ENCODE measurements at places on chromosomes 13 and 19. TPM values are rescaled to one million over a fixed set of nuclear protein-coding genes. Genes with fewer than 3 reads are reported as not detected.

DNA sequence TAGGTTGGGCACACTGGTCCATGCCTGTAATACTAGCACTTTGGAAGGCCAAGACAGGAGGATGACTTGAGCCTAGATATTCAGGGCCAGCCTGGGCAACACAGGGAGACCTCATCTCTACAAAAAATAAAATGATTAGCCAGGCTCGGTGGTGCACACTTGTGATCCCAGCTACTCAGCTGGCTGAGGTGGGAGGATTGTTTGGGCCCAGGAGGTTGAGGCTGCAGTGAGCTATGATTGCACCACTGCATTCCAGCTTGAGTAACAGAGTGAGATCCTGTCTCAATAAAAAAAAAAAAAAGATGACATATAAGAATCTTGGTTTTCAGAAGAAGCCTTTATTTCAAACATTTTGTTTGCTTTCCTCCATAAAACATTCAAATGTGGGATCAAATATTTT, 178.0 kb downstream of the LIG4 start:
- H3K4me1 ChIP-seq, result no peaks in the 10 kb centered on the region
- H3K36me3 ChIP-seq, result no peaks in the 10 kb centered on the region
- H3K27ac ChIP-seq, result no peak overlapping the region
- H3K27me3 ChIP-seq, result peaks cover 49% of the 10 kb centered on the region

DNA sequence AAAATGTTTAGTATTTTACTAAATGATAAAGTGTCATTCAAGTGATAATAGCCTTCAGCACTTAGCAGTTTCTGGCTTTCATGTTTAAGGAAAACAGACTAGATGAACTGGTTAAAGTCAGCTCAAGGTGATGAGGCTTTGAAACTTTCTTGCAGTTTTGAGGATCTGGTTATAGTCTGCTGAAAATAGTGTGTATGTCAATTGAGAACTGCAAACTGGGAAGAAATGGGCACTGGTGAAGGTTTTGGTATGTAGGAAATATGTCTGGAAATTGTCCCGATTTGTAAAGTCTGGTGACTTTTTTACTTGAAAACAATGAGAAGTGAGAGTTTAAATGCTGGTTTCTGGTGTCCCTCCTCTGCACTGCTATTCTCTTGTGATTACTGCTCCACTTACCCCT, 36.8 kb upstream of the SOX21 start:
- no peaks in the 10 kb centered on the region for H3K36me3 ChIP-seq
- H3K27ac ChIP-seq, result no peak overlapping the region
- H3K4me3 ChIP-seq, result no peak overlapping the region
- DNase-seq, result no peak
- H3K4me1 ChIP-seq, result no peaks in the 10 kb centered on the region
- H3K27me3 ChIP-seq, result 0 out of 2 replicates have a peak, but pooled peaks cover 3% of the 10 kb centered on the region

DNA sequence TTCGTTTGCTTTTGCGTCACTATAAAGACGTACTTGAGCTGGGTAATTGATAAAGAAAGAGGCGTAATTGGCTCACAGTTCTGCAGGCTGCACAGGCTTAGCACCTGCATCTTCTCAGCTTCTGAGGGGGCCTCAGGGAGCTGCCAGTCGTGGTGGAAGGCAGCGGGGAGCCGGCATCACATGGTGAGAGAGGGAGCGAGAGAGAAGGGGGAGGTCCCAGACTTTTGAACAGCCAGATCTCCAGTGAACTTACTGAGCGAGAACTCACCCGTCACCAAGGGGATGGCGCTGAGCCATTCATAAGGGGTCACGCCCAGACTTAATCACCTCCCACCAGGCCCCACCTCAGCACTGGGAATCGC, 58.7 kb upstream of the F7 start:
- no peak for DNase-seq
- peaks cover 10% of the 10 kb centered on the region for H3K4me1 ChIP-seq
- no peaks in the 10 kb centered on the region for H3K36me3 ChIP-seq
- H3K4me3 ChIP-seq, result no peak overlapping the region
- H3K27me3 ChIP-seq, result peaks cover 3% of the 10 kb centered on the region
- no peak overlapping the region for H3K27ac ChIP-seq

DNA sequence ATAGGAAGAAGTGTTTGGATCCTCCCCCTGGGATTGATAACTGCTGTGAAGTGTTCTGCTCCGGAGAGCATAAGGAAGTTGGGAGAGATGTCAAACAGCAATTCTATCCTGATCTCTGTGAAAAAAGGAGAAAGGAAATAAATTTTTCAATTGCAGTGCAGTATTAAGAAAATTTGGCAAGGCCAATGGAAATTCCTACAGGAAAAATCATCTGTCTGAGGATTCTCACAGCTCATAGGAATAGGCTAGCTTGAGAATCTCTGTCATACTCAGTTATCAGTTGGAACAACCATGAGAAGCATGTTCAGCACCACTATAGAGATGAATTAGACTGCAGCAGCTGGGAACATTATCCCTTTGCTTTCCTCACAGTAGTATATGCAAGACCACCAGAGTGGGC, 1238.9 kb upstream of the MIR17HG start:
- no peak overlapping the region for H3K27ac ChIP-seq
- H3K4me3 ChIP-seq, result no peak overlapping the region
- peaks cover 18% of the 10 kb centered on the region for H3K4me1 ChIP-seq
- no peaks in the 10 kb centered on the region for H3K27me3 ChIP-seq
- H3K36me3 ChIP-seq, result no peaks in the 10 kb centered on the region
- DNase-seq, result no peak

Gene AP1M1
- 65.6 TPM for total RNA-seq

DNA sequence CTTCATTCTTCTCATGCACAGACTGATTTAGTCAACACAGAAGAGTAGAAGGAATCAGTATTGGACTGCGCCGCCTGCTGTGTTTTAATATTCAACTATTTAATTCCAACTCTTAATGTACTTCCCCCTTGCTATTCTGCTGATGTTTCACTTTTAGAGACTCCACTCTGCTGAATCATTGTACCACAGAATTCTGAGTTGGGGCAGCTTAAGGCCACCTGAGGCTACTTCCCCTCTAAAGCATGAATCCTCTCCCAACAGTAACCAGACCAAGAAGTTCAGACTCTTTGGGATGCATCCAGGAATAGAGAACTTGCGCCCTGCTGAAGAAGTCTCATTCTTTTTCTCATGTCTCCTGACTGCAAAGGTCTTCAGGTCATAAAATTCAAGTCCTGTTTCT, 708.8 kb downstream of the UQCRFS1 start:
- H3K36me3 ChIP-seq, result no peaks in the 10 kb centered on the region
- H3K4me3 ChIP-seq, result no peak overlapping the region
- H3K27me3 ChIP-seq, result no peaks in the 10 kb centered on the region
- no peaks in the 10 kb centered on the region for H3K4me1 ChIP-seq
- no peak overlapping the region for H3K27ac ChIP-seq

Gene COPE
- 598 TPM for total RNA-seq

Gene MCEMP1
- total RNA-seq, result not detected

Gene NXNL1
- total RNA-seq, result not detected

GRCh38 chr13:102275969-102276368, 125.9 kb downstream of the FGF14 start:
- H3K4me3 ChIP-seq, result no peak overlapping the region
- H3K27ac ChIP-seq, result no peak overlapping the region
- no peak for DNase-seq
- H3K27me3 ChIP-seq, result no peaks in the 10 kb centered on the region

Gene KIR3DL2
- not detected for total RNA-seq

GRCh38 chr13:43991773-43992201, 112.1 kb downstream of the LACC1 start:
- no peak overlapping the region for H3K4me3 ChIP-seq
- no peaks in the 10 kb centered on the region for H3K36me3 ChIP-seq
- no peaks in the 10 kb centered on the region for H3K4me1 ChIP-seq
- H3K27me3 ChIP-seq, result no peaks in the 10 kb centered on the region
- DNase-seq, result no peak

GRCh38 chr13:45473627-45474026, 8.9 kb downstream of the COG3 start:
- DNase-seq, result no peak
- no peak overlapping the region for H3K4me3 ChIP-seq
- H3K36me3 ChIP-seq, result peaks cover 25% of the 10 kb centered on the region
- no peak overlapping the region for H3K27ac ChIP-seq
- no peaks in the 10 kb centered on the region for H3K4me1 ChIP-seq
- no peaks in the 10 kb centered on the region for H3K27me3 ChIP-seq

Gene CYP2B6
- total RNA-seq, result not detected

- no peak for DNase-seq
- no peaks in the 10 kb centered on the region for H3K4me1 ChIP-seq
- H3K4me3 ChIP-seq, result no peak overlapping the region
- H3K27ac ChIP-seq, result no peak overlapping the region
- no peaks in the 10 kb centered on the region for H3K36me3 ChIP-seq
These were observed 789.7 kb upstream of the GPC6 start for GRCh38 chr13:92436924-92437323.

Gene TFPT
- total RNA-seq, result 48.5 TPM

GRCh38 chr19:55703790-55704215, 28.8 kb downstream of the EPN1 start:
- H3K27ac ChIP-seq, result no peak overlapping the region
- no peaks in the 10 kb centered on the region for H3K4me1 ChIP-seq
- H3K36me3 ChIP-seq, result peaks cover 2% of the 10 kb centered on the region
- DNase-seq, result no peak
- no peak overlapping the region for H3K4me3 ChIP-seq

Gene DOHH
- 29.4 TPM for total RNA-seq

DNA sequence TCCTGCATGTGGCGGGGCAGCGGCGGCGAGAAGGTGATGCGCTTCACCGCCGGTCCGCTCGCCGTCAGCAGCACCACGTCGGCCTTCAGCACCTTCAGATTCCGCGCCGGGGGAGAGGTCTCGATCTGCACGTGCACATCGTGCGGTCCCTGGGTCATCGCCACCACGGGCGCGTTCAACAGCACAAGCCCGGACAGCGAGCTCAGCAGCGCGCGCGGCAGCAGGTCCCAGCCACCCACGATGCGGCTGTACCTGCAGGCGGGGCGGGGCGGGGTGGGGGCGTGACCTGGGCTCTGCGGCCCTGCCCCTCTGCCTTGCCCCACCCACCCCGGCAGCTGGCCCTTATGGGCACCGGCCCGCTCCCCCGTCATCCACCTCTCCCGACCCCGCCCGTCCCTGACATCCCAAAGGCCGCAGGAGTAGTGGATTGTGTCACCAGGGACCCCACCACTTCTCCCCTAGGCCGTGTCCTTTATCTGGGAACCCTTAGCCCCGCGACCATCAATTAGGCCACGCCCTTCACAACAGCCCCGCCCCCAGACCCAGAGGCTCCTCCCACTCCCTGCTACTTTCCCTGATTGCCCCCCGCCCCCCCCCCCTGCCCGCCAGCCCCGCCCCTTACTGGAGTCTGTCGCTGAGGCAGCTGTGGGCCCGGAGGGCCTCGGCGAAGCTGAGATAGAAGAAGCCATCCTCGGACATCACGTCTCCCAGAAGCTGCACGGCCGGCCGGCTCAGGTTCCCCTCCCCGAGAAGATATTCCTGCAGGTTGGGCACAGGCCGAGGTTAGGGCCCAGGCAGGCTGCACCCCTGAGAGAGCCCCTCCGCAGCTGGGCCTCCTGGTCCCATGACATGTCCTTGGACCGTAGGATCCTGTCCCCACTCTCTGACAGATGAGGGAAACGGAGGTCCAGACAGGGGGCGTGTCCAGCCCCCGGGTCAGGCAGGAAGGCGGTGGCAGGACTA, 6.1 kb downstream of the IL4I1 start:
- H3K36me3 ChIP-seq, result no peaks in the 10 kb centered on the region
- no peak overlapping the region for H3K27ac ChIP-seq
- H3K4me1 ChIP-seq, result no peaks in the 10 kb centered on the region
- H3K27me3 ChIP-seq, result no peaks in the 10 kb centered on the region

Gene CCDC8
- 12.5 TPM for total RNA-seq

DNA sequence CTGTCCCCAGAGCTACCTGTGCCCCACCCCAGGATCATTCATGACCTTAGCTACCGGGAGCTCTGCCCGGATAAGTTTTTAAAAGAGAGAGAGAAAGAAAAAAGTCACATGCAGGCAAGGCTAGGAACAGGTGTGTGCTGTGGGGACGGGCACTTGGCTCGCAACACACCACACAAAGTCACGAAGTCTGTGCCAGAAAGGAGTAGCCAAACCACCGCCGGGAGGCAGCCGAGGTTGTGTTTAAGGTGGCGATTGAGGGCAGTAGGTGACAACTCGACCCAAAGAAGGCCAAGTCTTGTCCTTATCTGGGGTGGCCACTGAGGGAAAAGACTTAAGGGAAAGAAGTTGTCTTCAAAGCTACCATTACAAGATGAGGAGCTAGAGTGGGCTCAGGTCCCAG, 4.6 kb upstream of the TSHZ3 start:
- H3K27ac ChIP-seq, result no peak overlapping the region
- DNase-seq, result no peak
- peaks cover 9% of the 10 kb centered on the region for H3K4me1 ChIP-seq
- peaks cover 17% of the 10 kb centered on the region for H3K36me3 ChIP-seq
- no peaks in the 10 kb centered on the region for H3K27me3 ChIP-seq

Gene PEAK3
- not detected for total RNA-seq

GRCh38 chr19:15468675-15469512, 4.5 kb upstream of the RASAL3 start:
- H3K27ac ChIP-seq, result no peak overlapping the region
- peaks cover 12% of the 10 kb centered on the region for H3K27me3 ChIP-seq
- DNase-seq, result no peak
- H3K36me3 ChIP-seq, result no peaks in the 10 kb centered on the region

Gene PCDH8
- total RNA-seq, result not detected

GRCh38 chr13:110525328-110526319, 35.9 kb downstream of the RAB20 start:
- no peak overlapping the region for H3K4me3 ChIP-seq
- H3K27ac ChIP-seq, result no peak overlapping the region
- peaks cover 3% of the 10 kb centered on the region for H3K27me3 ChIP-seq
- peaks cover 12% of the 10 kb centered on the region for H3K4me1 ChIP-seq
- H3K36me3 ChIP-seq, result no peaks in the 10 kb centered on the region

Gene GAPDHS
- not detected for total RNA-seq

DNA sequence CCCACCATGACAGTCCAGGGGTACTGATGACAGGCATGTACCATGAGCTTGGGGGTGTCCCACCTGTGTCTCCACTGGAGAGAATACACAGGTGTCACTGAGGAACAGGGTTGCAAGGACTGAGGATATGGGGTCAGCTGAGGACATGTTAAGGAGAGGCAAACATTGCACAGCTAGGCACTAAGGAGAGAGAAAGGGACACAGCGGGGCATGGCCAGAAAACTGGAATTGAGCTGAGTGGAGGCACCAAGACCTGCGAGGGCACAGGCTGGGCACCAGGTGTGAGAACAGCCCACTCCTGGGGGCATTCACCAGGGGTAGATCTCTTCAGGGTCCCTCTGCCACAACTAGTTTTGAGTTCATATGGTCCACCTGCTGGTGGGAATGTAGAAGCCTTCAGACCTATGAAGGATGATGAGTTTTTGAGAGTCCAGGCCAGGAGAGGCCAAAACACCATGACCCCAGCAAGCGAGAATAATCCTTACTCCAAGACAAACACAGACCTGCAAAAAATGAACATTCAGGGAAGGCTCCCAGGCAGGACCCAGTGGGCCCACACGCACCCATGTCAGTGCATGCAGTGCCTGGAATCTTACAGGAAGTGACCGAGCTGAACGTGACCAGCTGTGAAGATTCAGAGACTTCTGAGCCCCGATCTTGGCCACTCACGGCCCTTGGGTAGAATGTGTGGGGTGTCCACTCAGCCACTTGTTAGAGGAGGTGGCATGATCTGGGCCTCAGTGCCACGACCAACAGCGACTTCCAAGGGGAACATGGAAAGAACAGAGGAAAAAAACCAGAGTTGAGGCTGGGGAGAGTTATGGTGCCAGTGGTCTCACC, 1.4 kb upstream of the ZNF584 start:
- H3K4me1 ChIP-seq, result peaks cover 17% of the 10 kb centered on the region
- no peak for DNase-seq
- H3K27ac ChIP-seq, result no peak overlapping the region
- no peaks in the 10 kb centered on the region for H3K27me3 ChIP-seq

Gene F2RL3
- total RNA-seq, result 0.50 TPM
